Stimulated activated CD4-positive, alpha-beta T cell treated with anti-CD3 and anti-CD28 coated beads, Interleukin-15, amount 100 ng/mL, for 1 hour (primary cell): ENCODE measurements at places on chromosomes 12 and 14.

- DNase-seq, result no peak
These were observed 48.0 kb downstream of the SMUG1 start for GRCh38 chr12:54140588-54141388.

DNA sequence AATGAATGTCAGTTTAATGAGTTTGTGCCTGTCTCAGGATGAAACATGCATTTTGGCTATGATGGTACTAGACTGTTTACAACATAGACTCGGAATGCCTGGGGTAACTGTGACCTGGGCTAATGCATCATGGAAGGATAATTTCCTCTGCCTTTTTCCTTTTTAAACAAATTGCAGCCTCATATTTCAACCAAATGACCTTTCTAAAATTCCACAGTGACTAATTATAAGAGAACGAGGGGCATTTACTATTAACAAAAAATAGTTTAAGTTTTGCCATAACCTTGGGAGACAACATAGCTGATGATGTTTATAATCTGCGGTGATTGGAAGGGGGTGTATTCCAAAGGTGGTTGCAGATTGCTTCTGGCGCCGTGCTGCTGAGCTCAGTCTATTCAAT, 1140.5 kb downstream of the GALC start:
- no peak for DNase-seq

DNA sequence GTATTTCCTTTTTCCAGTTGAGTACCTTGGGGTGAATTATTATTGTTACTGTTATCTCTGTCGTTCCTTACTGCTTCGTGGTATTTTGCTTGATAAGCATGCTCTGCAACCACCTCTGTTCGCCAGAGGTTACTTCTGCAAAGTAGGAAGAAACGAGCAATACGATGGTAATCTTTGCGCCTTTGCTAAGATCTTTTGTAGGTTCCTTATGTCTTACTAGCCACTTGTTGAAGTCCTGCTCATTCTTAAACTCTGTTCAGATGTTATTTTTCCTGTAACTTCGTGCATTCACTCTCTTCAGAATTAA, 729 bp upstream of the M6PR start:
- no peak for DNase-seq

- DNase-seq, result no peak
These were observed 1.6 kb downstream of the LRP1 start for GRCh38 chr12:57129889-57130288.

DNA sequence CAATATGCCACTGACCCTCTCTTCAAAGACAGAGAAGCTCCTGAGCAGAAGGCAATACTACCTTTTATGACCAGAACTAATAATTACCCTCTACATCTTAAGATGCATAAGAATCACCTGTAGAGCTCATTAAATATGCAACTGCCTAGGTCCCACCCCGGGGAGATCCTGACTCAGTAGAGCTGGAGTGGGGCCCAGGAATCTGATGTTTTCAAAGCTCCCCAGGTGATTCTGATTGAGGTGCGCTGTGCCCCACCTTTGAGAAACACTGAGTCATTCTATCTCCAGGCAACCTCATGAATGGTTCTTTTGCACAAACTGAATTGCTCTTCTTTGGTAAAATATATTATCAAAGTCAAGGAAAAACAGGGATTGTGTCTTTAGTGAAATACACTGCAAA, 149.3 kb upstream of the BMP4 start:
- DNase-seq, result no peak

- no peak for DNase-seq
These were observed 2.2 kb upstream of the PTHLH start for GRCh38 chr12:27974735-27975221.

DNA sequence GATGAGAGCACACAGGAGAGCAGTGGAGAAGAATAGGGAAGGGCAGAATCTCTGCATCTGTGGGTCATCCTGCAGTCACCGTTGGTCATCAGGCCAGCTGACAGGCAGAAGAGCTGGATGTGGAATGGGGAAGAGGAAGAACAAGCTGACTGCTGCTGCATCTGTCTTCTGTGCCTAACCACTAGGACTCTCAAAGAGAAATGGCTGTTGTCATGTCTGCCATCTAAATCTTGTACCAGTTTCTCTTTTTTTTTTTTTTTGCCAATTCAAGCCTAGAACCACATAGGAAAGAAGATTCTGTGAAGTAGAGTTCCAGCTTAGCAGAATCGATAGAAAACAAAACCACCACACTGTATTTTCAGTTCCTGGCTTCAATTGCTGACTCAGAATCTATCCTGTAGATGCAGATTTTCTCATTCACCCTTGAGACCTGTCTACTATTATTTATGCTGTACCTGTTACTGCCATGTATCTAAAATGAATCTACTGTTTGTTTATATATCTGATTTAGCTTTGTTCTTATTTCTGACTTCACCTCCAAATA, 421.9 kb upstream of the PRICKLE1 start:
- no peak for DNase-seq
